ENCODE measurements at places on chromosomes 7 and 10.

DNA sequence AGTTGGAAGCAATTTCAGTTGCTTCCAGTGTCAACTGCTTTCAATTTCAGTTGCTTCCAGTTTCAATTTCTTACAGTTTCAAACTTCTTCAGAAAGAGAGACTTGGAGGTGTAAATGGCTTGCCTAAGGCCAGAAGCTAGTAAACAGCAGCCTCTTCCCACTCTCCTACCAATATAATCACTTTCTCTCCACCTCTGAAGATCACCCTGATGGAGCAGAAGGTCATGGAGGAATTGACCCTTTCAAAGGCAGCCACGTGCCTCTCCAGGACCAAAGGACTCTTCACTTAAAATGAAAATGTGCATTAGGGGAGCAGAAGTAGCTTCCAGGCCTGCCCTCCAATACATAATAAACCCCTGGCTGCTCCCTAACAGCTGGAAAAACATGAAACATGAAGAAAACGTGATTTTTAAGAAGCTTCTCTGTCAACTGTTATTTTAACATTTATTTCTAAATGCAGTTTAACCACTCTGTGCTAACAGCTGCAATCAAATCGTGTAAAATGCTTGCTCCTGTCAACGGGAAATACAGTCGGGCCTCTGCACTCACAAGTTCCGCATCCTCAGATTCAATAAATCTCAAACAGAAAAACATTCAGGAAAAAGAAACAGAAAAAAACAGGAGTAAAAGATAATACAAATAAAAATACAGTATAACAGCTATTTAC is 1020.6 kb downstream of the XPNPEP1 start:
- DNase-seq = no peak

GRCh38 chr7:90175667-90176066 is 21.4 kb downstream of the STEAP1 start:
- no peak for DNase-seq

- DNase-seq = no peak
Measured at GRCh38 chr10:14703631-14704001, 71.1 kb downstream of the FAM107B start.

- DNase-seq = no peak
Measured at GRCh38 chr7:155198196-155198892, 99.3 kb upstream of the INSIG1 start.

DNA sequence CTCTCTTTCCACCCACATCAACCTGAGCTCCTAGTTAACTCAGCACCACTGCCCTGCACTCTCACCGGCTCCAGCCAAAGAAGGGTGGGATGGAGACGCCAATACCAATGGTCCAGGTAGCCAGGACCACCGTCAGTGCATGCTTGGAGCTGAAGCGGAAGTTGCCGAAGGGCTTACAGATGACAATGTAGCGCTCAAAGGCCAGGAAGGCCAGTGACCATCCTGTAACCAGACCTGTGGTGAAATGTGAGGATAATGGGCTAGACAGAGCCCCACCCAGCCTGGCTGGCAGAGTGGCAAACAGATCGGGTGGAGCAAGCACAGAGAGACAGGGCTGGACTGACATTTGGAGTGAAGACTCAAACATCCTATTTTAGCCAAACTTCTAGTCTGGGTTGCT is 673 bp downstream of the OPN1SW start:
- DNase-seq = no peak

- DNase-seq = no peak
Measured at GRCh38 chr10:23439452-23439960, 631 bp downstream of the OTUD1 start.

GRCh38 chr10:78900715-78901430 is 167.9 kb upstream of the ZMIZ1 start:
- DNase-seq = no peak

DNA sequence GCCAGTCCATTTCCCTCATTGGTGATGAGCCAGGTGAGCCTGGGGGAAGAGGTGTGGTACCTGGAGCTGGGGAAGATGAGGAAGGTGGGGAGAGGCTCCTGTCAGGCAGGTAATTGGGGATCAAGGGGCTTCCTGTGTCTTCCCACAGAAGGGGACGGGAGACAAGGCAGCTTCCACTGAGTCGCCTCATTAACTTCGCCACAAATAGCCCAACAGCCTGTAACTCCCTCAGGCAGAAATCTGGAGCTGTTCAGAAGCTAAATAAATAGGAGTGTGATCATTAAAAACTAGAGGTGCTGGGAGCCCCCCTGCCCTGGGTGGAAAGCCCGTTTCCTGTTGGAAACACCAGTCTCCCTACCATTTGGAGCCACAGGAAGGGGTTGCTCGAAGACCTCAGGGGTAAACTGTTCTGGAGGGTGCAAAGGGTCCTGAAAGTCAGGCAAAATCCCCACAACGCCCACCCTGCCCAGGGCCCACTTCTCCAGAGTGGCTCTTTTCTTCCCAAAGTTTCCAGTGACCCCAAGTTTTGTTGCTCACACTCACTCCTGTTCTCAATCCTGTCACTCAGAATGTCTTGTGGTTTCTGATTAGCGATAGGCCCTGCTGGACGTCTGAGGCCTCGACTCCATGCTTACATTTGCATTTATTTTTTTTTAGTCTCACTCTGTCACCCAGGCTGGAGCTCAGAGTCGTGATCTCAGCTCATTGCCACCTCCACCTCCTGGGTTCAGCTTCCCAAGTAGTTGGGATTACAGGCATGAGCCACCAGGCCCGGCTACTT is 25.7 kb downstream of the UNC5B start:
- no peak for DNase-seq

- DNase-seq = peak; percentile 58
Measured at GRCh38 chr10:74213571-74214162, 62.6 kb downstream of the ADK start.

All from T47D (cell line).